Forelimb muscle (tissue), 1 donor: ENCODE measurements at places on chromosomes 11 and 22. TPM values are rescaled to one million over a fixed set of nuclear protein-coding genes. Genes with fewer than 3 reads are reported as not detected.

Gene SMIM35
- polyA plus RNA-seq, result 0.32 TPM

Gene BIRC3
- 1.0 TPM for polyA plus RNA-seq

Gene ACCS
- polyA plus RNA-seq, result 25.5 TPM

Gene OR4C5
- polyA plus RNA-seq, result not detected

Gene DNAJB7
- 0.47 TPM for polyA plus RNA-seq

Gene SPINDOC
- polyA plus RNA-seq, result 20.1 TPM

Gene ARHGAP20
- polyA plus RNA-seq, result 8.7 TPM

DNA sequence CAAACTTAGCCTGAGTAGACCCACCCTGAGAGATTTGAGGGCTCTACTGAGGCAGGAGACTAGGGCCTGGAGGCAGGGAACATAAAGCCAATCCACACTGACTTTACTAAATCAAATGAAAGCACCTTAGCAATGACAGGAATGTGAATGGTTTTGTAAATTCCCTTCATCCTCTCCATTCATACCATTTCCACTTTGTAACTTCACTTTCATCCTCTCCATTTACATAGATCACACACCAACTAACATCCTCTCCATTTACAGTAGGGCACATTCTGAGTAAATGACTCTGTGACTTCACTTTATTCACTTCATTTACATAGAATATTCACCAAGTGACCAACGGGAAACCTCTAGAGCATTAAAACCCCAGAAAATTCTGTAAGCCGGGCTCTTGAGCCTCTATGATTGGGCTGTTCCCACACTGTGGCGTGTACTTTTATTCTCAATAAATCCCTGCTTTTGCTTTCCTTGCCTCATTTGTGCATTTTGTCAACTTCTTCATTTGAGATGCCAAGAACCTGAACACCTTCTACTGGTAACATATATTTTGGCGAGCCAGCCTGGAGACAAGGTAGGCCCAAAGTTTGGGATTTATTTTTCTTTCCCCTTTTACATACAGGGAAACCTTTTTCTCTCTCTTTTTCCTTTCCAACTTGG is 82.9 kb downstream of the PIWIL4 start:
- DNase-seq, result no peak

DNA sequence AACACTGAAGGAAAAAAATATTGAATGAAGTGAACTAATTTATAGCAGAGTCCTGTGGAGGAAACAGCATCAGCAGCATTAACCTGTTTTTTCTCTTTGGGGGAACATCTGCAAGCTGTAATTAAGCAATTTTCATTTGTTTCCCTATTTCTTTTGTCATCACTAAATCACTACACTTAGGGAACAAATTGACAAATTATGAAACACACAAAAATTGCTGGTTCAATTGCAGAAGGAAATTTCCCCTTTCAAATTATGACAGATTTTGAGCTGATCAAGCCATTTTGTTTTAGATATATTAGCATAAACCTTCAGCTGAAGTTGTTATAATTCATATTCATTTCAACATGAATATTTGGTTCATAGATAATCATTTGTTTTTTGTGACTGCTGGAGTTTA is 22.2 kb upstream of the RAG2 start:
- DNase-seq, result no peak

GRCh38 chr11:23924226-23924625 is 572.6 kb upstream of the LUZP2 start:
- DNase-seq, result no peak

DNA sequence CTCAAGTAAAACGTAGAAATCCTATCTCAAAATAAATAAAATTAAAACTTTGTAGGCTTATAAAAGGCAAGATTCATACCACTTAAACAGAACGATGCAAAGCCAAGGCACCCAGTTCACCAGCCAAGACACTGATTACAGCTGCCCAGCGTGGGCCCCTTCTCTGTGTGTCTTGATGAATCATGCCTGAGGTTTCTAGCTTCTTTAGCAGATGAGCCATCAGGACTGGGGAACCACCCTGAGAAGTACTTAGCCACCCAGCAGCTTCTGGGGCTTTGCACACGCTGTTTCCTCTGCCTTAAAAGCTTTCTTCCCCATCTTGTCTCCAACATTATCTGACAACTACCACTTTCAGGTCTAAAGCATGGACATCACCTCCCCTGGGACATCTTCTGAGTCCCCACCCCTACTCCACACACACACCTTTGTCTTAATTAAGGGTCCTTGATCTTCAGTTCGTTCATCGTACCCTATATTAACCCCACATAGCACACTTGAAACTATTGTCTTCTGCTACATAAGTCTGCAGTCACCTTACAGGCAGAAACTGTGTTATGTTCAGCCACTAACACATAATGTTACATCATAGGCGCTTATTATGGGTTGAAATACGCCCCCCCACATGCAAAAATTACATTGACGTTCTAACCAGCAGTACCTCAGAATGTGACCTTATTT is 8.7 kb upstream of the LAYN start:
- DNase-seq, result no peak

DNA sequence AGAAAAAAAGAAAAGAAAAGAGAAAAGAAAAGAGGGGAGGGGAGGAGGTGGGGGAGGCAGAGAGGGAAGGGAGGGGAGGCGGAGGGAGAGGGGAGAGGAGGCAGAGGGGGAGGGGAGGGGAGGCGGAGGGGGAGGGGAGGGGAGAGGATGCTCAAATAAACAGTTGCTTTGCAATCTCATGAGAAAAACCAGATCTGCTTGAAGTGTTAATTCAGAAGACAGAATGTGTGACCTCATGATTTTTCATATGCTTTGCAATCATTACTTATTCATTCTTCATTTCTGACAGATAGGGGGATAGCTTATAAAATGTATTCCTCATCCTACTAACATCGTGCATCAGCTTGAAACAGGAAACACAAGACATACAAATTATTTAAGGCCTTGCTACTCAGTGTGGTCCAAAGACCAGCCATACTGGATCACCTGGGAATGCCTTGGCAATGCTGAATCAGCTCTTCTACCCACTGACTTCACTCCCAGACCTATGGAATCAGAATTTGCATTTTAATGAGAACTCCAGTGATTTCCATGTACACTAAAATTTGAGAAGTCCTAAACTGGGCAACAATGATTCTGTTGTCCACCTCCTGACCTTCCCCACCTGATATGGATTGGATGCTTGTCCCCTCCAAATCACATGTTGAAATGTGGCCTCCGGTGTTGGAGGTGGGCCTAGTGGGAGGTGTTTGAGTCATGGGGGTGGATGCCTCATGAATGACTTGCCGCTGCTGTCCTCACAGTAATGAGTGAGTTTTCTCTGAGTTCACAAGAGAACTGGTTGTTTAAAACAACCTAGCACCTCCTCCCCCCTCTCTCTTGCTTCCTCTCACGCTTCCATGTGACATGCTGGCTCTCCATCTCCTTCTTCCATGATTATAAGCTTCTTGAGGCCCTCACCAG is 69.2 kb downstream of the CCDC34 start:
- no peak for DNase-seq

- no peak for DNase-seq
These were observed 5.2 kb downstream of the DGAT2 start for GRCh38 chr11:75773595-75774353.

DNA sequence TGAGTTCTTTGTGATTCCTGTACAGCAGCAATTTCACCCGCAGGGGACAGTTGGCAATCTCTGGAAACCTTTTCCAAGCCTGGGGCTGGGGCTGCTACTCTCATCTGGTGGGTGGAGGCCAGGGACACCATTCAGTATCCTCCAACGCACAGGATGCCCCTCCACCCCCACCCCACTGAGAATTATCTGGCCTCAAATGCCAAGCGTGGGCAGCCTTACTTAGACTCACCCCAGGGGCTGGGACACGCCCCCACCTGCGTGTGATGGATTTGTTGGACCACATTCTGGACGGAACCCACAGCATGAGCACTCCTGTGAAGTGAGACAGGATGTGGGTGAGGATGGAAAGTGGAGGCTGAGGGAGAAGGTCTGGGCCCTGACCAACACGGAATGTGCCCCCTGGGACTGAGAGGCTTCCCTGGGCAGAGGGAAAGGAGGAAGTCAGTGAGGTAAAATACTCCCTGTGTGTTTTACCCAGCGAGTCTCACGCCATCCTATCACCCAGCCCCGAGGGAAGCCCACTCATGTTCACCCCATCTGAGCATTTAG is 13.7 kb downstream of the RASD2 start:
- no peak for DNase-seq

GRCh38 chr11:68524213-68524612 is 63.7 kb downstream of the PPP6R3 start:
- no peak for DNase-seq
